ENCODE measurements at places on chromosomes 7 and 10.
A peak's percentile ranks its signal among the peaks of the same experiment; 100 is the strongest.

GRCh38 chr10:102616066-102616770 is 28.1 kb upstream of the TRIM8 start:
- peak; percentile 54 for DNase-seq

DNA sequence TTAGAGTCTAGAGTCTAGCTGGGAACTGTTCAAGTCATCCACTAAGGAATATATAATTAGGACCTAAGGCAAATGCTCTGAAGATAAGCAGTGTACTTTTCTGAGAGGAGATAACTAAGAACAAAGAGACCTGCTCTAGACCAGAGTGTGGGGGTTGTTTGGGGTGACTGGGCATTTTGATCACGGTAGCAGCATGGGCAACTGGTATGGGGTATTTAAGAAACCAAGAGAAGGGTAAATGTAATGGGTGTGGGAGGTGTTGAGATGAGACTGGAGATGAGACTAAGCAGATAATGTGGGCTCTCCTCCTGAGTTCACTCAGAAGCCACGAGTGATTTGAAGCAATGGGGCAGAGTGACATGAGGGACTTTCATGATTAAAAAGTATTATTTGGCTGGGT is 1082.9 kb downstream of the GATA3 start:
- DNase-seq, result no peak

- DNase-seq, result no peak
Measured at GRCh38 chr7:132161533-132161915, 414.7 kb downstream of the PLXNA4 start.

- no peak for DNase-seq
Measured at GRCh38 chr10:66625709-66626590, 299.9 kb upstream of the LRRTM3 start.

DNA sequence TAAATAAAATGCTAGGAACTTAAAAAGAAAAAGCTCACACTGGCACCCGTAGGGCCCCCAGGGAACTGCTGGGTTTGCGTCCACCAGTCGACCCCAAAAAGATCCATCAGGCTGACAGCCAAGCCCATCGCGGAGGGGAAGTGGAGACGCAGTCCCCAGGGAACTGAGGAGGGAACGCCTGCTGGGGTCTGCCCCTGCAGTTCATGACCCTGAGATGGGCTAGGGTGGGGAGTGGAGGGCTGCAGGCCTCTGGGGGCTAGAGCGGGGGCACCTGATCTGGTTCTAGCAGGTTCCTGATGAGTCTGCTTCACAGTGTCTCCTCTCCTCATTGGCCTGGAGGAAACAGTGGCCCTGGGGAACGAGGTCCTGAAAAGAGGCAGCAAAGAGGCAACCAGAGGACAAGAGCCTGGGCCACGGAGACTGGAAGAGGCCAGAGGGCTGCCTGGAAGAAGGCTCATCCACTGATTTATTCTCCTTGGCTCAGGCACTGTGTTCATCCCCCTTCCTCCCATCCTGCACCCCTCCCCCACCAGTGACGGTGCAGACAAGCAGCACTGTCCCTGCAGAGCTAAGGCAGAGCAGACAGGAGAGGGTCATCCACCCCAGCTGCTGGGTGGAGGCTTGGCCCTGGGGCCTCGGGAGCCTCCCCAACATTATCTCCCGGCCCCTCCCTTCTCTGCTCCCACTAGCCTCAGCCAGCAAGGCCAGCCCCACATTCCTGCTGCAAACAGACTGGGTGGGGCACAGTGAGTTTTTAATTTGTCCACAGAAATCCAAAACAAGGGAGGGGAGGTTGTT is 24.7 kb upstream of the HSPA12A start:
- no peak for DNase-seq

- DNase-seq, result no peak
Measured at GRCh38 chr7:11332865-11333228, 359.2 kb downstream of the PHF14 start.

GRCh38 chr7:96311967-96312366 is 9.9 kb downstream of the SLC25A13 start:
- DNase-seq, result no peak

DNA sequence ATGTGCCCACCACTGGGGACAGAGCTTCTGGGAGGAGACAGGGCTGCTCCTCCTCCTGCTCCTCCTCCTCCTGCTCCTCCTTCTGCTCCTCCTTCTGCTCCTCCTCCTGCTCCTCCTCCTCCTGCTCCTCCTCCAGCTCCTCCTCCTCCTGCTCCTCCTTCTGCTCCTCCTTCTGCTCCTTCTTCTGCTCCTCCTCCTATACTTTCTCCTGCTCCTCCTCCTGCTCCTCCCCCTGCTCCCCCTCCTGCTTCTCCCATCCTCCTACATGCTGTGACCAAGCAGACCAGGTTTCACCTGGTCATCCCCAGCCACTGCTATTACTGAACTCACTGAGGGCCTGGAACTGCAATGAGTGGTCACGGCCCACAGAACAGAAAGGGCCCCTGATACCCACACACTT is 154.0 kb upstream of the PPP2R2D start:
- no peak for DNase-seq

- DNase-seq, result no peak
Measured at GRCh38 chr7:87310790-87311419, 34.6 kb upstream of the CROT start.
